ENCODE measurements at places on chromosomes 13 and 19.

- no peak for DNase-seq
These were observed 728.9 kb downstream of the EFNB2 start for GRCh38 chr13:105806628-105806920.

DNA sequence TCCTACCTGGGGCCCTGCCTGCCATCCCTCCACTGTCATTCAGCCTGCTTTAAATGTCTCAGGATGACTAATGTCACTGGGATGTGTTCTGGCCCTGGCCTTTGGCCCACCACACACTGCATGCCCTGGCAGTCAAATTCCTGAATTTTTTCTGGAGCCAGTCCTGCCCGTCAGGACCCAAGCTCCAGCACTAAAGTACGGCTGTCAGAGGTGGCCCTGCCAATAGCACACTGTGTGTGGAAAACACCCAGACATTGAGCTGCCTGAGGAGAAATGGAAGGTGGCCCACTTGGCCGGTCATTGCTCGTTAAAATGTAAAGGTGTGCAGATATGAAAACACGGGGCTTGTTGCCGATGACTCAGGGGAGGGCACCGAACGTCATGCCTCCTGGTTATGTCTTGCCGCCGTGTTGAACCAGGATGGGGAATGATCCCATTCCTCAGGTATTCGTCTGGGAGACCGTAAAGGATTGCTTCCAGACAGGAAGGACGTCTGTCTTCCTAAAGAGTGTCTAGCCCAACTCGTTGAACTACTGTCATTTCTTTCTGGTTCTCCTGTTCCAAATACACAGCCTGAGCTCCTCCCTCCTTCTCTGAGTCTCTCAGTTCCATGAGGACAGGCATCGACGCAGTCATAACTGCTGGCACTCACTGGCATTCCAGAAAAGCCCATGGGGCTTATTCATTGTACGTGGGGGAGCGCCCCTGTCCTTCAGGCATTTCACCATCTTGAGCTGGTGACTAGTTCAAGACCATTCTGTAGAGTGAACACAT, 40.6 kb downstream of the COL4A2 start:
- DNase-seq: no peak

GRCh38 chr13:35729926-35730627, 253.6 kb upstream of the MAB21L1 start:
- DNase-seq: no peak

DNA sequence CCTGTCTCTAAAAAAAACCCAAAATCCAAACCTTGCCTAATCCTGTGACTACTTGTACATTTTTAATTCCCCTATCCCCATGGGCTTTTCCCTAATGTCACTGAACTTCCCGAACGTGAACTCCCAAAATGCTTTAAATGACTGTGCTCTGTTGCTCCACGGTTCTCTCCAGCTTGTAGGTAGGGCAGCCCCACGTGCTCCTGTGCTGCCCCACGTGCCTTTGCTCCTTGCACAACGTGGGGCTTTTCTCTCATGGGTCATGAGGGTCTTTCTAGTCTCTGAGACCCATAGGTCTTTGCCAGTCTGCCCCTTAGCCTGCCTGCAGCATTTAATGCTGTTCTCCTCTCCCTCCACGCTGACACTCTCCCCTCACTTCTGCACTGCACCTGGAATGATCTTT, 122.0 kb downstream of the SHISA2 start:
- DNase-seq: no peak

DNA sequence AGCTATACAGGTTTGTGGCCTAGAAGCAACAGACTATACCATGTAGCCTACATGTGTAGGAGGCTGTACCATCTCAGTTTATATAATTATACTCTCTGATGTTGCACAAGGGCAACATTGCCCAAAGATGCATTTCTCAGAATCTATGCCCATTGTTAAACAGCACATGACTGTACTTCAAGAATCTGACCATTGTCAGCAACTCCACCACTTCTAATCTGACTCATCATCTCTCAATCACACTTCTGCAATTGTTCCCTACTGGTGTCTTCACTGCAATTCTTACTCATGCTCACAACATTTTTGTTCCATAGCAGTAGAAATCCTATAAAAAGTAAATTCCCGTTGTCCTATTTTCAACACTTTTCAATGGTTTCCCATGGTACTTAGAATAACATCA, 63.9 kb upstream of the ATXN8OS start:
- no peak for DNase-seq

Data from hematopoietic multipotent progenitor cell (in vitro differentiated cells).